ENCODE measurements at places on chromosomes 6 and 20. TPM values are rescaled to one million over a fixed set of nuclear protein-coding genes. Genes with fewer than 3 reads are reported as not detected.
A peak's percentile ranks its signal among the peaks of the same experiment; 100 is the strongest.

The DEFB132 gene
- not detected for total RNA-seq

DNA sequence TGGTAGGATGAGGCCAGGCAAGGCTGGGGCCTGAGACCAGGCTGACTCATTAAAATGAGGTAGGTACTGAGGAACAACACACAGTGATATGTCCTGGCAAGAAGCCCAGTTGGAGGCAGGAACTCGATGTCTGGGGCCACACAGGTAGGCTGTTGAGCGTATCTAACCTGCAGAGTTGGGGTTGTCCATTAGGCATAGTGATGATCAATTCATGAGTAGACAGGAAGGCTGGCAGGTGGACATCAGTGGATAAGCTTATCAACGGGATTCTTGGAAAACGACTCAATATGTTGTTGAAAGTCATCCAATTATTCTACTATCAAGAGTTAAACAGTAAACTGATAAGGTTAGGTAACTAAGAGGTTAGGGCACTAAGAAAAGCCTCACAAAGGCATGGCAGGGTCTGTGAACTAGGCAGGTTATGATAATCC, 193.2 kb upstream of the COL21A1 start:
- DNase-seq = peak; percentile 40

The SIRPG gene
- not detected for total RNA-seq

- peak; percentile 25 for DNase-seq
These were observed 365.1 kb upstream of the SOX4 start for GRCh38 chr6:21228411-21228810.

GRCh38 chr20:49400410-49400809, 82.1 kb downstream of the KCNB1 start:
- DNase-seq = no peak

GRCh38 chr6:4435981-4436445, 300.6 kb upstream of the ECI2 start:
- DNase-seq = no peak

All from renal cortical epithelial cell (primary cell).